ENCODE measurements at places on chromosomes 7 and 10.

- DNase-seq = no peak
Observed at GRCh38 chr7:28408105-28408959, 4.0 kb upstream of the CREB5 start.

- no peak for DNase-seq
Observed at GRCh38 chr10:101330631-101331225, 23.2 kb upstream of the BTRC start.

GRCh38 chr10:35166607-35167006 is 40.0 kb downstream of the CREM start:
- no peak for DNase-seq

GRCh38 chr7:119888251-119888650 is 384.7 kb upstream of the KCND2 start:
- no peak for DNase-seq

- DNase-seq = no peak
Observed at GRCh38 chr10:127079392-127079791, 117.0 kb downstream of the INSYN2A start.

GRCh38 chr10:124482236-124482800 is 20.7 kb downstream of the LHPP start:
- DNase-seq = no peak

GRCh38 chr10:62054830-62055229 is 153.3 kb downstream of the ARID5B start:
- DNase-seq = no peak

GRCh38 chr7:73992101-73992562 is 35.8 kb upstream of the ELN start:
- no peak for DNase-seq

DNA sequence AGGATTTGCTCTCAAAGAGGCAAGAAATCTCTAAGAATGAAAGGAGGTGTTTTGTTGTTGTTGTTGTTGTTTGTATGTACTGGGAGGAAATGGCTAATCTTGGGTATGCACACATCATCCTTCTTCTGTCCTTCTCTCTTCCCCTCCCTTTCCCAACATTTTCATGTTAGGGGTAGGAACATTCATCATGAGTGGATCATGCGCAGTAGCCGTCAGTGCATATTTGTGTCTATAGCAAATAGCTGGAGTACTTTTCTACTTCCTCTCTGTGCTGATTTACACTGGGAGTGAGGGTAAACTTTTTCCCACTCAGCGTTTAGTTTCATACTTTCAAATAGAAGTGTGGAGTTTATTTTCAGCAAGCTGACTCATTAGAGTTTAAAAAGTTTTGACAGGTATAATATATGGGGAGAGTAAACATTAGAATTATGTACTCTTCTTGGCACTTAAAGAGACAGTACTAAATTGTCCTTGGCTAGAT is 80.5 kb upstream of the PRKG1 start:
- DNase-seq = no peak

DNA sequence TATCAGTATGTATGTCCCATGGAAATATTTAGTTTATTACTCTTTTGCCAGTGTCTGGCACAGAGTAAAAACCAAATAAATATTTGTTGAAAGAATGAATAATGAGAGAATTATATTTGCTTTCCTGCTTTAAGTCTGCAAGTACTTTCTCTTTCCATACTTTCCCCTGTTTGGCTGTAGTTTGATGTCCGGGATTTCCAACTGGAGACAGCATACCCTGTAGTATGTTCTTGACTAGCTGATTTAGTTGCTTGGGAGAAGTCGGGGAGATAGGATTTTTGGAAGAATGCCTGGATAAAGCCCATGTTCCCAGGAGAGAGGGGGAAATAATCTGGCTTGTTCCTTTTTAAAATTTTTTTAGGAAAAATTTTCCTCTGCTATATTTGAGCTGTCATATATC is 516.1 kb downstream of the CCSER2 start:
- DNase-seq = no peak

- peak; percentile 13 for DNase-seq
Observed at GRCh38 chr7:148700661-148701064, 2.0 kb downstream of the CUL1 start.

- no peak for DNase-seq
Observed at GRCh38 chr7:728602-729001, 1.5 kb upstream of the PRKAR1B start.

DNA sequence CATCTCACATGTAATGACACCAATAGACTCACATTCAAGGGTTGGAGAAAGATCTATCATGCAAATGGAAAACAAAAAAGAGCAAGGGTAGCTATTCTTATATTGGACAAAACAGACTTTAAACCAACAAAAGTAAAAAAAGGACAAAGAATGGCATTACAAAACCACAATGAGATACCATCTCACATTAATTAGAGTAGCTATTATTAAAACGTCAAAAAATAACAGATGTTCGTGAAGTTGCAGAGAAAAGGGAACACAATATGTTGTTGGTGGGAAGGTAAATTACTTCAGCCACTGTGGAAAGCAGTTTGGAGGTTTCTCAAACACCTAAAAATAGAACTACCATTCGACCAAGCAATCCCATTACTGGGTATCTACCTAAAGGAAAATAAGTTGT is 197.0 kb downstream of the SNX13 start:
- no peak for DNase-seq

DNA sequence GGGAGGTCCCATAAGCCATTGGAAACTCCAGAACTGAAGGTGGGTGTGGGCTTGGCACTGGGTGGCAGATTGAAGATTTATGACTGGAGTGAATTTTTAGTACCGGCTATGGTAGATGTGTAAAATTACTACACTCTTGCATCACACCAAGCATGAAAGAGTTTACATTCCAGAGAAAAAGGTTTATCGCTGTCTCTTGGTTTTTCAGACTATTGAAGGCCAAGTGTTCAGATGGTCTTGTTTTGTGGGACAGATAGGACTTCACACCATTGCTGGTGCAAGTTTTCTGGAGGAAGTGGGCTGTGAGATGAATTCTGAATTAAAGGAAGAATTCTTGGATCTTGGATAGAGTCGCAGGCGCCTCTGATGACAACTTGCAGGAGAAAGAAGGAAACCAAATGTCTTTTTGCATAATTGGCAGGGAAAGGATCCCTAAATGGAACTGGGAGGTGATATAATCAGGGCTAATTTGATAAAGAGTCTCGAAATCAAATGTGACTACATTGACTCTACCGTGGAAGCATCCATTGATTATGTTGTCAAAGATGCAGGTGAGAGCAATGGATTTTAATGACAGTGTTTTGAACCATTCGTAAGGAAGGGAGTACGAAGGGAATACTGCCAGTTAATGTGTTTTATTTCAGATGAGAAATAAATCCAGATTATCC is 14.2 kb upstream of the NMT2 start:
- DNase-seq = no peak

- DNase-seq = no peak
Observed at GRCh38 chr10:30528429-30528786, 94.4 kb downstream of the MAP3K8 start.

DNA sequence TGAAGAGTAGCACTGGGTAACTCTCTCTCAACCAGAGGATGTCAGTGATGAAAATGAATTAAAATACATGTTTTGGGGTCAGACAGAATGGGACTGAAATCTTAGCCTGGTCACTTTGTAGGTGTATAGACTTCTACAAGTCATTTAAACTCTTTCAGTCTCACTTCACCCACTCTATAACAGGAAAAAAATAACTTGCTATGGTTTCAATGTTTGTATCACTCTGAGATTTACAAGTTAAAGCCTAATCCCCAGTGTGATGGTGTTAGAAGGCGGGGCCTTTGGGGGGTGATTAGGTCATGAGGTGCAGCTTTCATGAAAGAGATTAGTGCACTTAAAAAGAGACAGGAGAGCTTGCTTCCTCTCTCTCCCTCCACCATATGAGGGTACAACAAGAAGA is 134.8 kb downstream of the INHBA start:
- no peak for DNase-seq

DNA sequence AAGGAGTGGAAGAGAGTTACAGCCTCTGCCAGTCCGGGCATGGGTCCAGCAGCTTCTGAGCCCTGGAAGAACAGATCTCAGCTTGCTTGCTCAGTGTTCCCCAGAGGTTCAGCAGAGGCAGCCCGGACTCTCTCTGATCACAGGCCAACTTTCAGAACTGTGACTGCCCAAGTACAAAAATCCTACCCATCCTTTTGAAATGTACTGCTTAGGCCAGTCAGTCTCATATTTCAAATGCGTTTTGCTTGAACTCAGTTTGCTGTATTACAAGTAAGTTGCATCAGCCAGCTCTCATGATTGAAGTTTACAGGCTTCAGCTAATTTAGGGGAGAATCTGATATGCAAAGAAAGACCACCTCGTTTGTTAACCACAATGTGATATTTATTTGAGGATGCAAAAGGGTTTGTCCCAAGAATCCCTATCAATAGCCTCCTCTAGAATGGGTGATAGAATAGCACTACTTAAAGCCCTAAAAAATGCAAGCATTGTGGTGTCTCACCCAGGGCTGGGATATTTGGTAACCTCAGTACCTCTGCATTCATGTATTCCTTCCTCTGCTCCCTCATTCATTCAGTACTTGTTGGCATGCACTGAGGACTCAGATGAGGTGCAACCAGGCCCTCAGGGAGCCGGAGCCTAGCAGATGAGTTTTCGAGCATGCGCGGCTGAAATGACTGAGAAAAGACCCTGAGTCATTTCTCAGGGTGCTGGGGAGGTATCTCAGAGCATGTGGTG is 7.0 kb downstream of the AIMP2 start:
- DNase-seq = no peak

- DNase-seq = no peak
Observed at GRCh38 chr7:146960773-146961391, 844.3 kb downstream of the CNTNAP2 start.

GRCh38 chr7:41886901-41887311 is 184.0 kb upstream of the INHBA start:
- DNase-seq = no peak

- DNase-seq = no peak
Observed at GRCh38 chr10:34520084-34520483, 295.0 kb downstream of the PARD3 start.

DNA sequence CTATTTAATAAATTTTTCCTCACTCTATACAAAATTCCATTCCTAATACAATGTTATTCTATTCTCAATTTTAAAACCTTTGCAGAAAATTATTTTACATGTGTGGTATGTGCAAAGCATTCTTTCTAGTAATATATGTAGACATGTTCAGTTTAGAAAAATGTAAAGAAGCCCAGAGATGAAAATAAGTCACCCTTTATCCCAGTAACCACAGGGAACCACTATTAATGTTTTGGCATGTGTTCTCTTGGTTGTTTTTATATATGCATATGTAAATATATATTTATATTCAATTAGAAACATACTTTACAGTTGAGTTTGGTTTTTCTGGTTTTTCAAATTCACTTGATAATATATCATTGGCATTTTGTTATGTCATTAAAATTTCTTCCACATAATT is 14.8 kb upstream of the GLCCI1 start:
- no peak for DNase-seq

DNA sequence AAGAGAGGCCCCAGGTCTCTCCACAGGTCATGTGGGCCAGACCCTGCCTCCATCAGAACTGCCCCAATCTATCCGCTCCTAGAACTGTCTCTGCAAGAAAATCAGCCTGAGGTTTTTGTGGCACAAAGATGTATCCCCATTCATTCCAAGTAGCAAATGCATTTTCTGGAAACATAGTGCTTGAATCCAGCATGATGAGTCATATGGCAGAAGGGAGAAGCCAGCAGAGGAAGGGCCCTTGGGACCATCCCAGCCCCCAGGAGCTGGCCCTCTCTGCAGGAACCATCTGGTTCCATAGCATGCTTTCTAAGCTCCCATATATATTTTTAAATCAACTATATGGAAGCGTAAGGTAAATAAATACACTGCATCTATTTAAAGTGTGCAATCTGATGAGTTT is 563.2 kb downstream of the GALNT17 start:
- no peak for DNase-seq

DNA sequence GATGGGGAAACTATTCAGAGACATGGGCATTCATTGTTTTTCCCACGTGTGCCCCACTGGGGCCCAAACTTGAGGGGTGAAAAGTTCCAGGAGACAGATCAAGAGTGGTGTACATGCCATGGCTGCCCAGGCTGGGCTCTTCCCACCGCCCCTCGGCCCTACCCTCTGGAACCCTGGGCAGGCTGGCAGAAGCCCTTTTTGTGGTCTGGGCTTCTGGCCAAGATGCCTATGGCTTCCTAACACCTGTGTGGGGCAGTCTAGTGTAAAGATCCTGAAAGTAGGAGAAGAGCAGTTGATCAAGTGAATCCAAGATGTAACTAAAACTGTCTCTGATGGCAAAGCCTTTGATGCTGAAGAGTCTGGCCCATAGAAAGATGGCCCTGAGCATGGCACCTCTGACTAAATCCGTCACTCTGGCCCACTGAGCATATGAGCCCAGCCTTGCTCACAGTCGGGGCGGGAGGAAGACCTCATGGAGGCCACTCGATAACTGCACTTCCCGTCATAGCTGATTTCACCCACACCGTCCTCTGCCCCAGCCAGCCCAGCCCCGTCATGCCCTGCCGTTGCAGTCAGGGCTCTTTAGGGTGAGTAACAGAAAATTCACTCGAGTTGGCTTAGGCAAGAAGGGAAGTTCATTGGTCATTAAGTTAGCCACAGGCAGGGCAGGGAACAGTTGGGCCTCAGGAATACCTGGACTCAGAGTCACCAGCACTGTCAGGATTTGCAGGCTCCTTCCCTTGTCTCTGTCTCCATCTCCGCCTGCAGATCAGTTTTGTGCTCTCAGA is 37.9 kb upstream of the MTPAP start:
- DNase-seq = no peak

DNA sequence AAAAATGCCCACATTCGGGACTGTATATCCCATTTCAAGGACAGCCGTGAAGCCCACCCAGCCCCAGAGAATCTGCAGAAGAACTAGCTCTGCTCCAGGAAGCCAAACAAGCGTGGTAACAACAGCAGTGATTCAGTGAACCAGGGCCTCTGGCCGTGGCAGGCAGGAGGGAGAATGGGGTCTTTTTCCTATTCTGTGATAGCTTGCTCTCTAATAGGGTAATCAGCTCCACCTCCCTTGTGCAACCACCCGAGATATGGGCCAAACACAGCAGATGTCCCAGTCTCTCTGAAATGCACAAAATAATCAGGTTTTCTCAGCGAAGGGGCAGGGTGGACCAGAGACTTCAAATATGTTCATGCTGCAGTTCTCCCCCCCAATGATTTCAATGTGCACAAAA is 35.8 kb downstream of the CHST15 start:
- no peak for DNase-seq
